Esophagus muscularis mucosa (tissue), 4 donors: ENCODE measurements at places on chromosomes 1 and 21. TPM values are rescaled to one million over a fixed set of nuclear protein-coding genes. Genes with fewer than 3 reads are reported as not detected.
A peak's percentile ranks its signal among the peaks of the same experiment; 100 is the strongest.

DNA sequence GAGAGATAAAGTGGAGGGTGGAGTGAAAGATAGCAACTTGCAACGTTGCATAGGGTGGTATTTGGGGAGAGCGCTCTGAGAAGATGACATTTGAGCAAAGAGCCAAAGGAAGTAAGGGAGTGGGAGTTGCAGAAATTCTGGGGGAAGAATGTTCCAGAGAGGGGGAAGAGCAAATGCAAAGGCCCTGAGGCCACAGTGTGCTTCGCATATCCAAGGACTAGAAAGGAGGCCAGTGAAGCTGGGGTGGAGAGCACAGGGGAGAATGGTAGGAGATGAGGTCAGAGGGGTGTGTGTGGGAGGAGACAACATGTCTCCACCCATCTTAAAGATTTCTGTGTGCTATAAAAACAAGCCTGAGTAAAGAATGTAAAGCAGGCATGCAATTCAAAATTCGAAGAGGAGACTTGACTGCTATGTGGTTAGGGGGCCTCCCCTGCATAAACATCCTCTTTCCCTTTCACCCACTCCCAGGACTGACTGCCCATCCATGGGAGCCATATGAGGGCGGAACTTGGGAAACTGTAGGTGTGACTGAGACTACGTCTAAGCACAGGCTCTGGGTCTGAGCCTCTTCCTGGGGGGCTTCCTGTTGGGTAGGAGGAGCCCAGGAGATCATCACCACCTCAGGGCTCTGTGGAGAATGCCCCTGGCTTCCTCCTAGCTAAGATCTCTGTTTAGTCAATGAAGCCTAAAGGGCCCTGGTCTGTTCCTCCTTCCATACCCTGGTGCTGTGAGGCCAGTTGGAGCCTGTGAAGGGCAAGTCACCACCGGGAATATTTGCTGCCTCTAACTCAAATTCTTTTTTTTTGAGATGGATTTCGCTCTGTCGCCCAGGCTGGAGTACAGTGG, 2.9 kb upstream of the CLIC4 start:
- no peak overlapping the region for H3K4me3 ChIP-seq
- H3K27me3 ChIP-seq, result no peaks in the 10 kb centered on the region
- no peaks in the 10 kb centered on the region for H3K36me3 ChIP-seq
- peaks cover 28% of the 10 kb centered on the region for H3K4me1 ChIP-seq
- H3K27ac ChIP-seq, result no peak overlapping the region

DNA sequence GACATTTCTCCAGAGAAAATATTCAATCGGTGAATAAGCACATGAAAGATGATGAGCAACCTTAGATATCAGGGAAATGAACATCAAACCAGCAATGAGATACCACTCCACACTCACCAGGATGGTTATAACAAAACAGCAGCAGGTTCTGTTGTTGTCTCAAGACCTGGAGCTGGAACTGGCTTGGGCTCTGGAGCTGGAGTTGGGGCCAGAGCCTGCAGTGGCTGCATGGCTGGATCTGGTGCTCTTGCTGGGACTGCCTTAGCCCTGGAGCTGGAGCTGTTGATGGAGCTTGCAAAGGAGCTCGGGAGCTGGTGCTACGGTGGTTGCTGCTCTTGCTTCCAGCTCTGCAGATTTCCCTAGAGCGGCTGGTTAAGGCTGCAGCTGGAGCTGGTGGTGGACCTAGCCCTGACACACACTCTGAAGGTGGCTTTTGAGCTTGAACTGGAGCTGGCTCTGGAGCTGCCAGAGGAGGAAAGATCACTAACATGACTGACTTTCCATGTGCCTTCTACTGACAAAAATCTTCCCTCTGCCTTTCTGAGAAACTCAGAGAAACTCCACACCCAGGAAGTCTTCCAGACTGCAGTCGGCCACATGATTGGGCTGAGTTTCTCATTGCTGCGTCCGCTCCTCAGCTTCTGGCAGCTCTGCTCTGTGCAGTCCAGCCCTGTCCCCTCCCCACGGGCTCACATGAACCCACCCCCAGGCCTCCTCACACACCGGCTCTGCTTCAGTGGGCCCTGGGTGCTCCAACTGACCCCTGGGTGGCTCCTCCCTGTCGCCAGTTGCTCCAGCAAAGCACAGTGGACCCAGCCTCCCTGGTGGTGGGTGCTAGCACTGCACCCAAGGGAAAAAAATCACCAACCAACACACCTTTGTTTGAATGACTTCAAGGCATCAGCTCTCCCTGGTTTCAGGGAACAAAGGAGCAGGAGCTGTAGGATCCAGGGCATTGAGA, 139.1 kb upstream of the FMN2 start:
- no peak overlapping the region for H3K27ac ChIP-seq
- H3K4me3 ChIP-seq, result no peak overlapping the region
- no peaks in the 10 kb centered on the region for H3K36me3 ChIP-seq
- no peaks in the 10 kb centered on the region for H3K4me1 ChIP-seq

- H3K27ac ChIP-seq, result no peak overlapping the region
- no peaks in the 10 kb centered on the region for H3K36me3 ChIP-seq
- H3K4me3 ChIP-seq, result no peak overlapping the region
Observed at GRCh38 chr1:187203257-187203656, 374.5 kb downstream of the PLA2G4A start.

DNA sequence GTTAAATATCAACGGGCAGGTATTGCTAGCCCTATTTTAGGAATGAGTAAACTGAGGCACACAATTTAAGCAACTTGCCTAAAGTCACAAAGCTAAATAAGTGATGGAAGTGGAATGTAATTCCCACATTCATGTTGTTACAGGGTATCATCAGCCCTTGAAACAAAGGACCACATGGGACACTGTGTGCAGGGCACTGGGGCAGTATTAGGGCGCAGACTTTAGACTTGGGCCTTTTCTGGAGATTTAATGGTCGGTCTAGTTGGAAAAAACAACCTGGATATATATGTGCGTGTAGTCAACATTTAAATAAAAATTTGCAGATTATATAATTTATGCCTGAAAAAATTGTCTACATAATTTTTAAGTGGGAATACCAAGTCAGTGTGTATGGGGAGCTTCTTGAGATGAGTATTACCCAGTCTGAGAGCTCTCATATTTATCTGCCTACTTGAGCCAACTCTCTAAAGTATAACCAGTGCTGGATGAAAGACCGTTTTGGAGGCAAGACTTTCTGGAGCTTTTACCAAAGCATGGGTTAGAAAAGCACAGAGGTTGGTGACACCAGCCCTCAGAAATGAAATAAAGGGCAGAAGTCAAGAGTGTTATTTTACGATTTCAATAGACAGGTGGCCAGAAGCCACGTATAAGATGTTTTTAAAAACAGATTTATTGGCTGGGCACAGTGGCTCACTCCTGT, 1.6 kb downstream of the KDM1A start:
- H3K36me3 ChIP-seq, result no peaks in the 10 kb centered on the region
- no peak for DNase-seq
- H3K4me1 ChIP-seq, result peaks cover 19% of the 10 kb centered on the region
- peak overlapping the region; percentile 99 for H3K4me3 ChIP-seq
- no peaks in the 10 kb centered on the region for H3K27me3 ChIP-seq
- H3K27ac ChIP-seq, result no peak overlapping the region

GRCh38 chr1:152906023-152906565, 2.3 kb upstream of the IVL start:
- no peak overlapping the region for H3K27ac ChIP-seq
- no peak overlapping the region for H3K4me3 ChIP-seq
- peaks cover 7% of the 10 kb centered on the region for H3K4me1 ChIP-seq
- DNase-seq, result peak; percentile 80
- H3K36me3 ChIP-seq, result no peaks in the 10 kb centered on the region

DNA sequence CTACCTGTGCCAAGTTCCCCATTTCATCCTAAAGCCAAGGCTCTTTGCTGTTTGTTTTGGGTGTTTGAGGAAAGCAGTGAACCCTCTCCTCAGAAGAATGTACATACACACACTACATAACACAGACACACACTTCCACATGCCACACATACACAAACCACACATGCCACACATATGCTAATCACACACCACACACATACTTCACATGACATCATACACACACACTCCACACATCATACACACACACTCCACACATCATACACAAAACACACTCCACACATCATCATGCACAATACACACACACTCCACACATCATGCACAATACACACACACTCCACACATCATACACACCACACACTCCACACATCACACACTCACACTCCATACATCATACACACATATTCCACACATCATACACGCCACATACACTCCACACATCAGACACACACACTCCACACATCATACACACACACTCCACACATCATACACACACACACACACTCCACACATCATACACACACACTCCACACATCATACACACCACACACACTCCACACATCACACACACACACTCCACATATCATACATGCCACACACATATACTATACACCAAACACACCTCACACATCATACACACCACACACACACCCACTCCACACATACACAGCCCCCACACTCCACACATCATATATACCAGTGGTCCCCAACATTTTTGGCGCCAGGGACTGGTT, 22.7 kb upstream of the ZNF436 start:
- H3K4me1 ChIP-seq, result peaks cover 26% of the 10 kb centered on the region
- H3K4me3 ChIP-seq, result no peak overlapping the region
- no peaks in the 10 kb centered on the region for H3K27me3 ChIP-seq
- no peaks in the 10 kb centered on the region for H3K36me3 ChIP-seq
- no peak overlapping the region for H3K27ac ChIP-seq
- no peak for DNase-seq

Gene PCBP3
- total RNA-seq, result 9.2 TPM

Gene ITGB2
- 34.2 TPM for total RNA-seq

Gene TNFSF4
- total RNA-seq, result 3.8 TPM

Gene MATN1
- total RNA-seq, result not detected

Gene KIAA1614
- 15.8 TPM for total RNA-seq
